ENCODE measurements at places on chromosomes 16 and 17.

DNA sequence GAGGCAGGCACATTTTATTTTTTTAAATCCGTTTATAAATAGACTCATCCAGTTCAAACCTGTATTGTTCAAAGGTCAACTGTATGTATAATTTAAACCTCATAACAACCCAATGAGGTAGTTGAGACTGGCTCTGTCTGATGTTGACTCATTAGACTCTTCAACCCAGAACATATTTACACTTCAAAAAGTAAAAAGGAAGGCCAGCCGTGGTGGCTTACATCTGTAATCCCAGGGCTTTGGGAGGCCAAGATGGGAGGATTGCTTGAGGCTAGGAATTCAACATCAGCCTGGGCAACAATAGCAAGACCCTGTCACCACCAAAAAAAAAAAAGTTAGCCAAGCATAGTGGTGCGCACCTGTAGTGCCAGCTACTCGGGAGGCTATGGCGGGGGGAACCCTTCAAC lies 32.5 kb upstream of the DHRS7B start:
- no peak for DNase-seq

GRCh38 chr17:38667099-38667786 lies 7.5 kb downstream of the EPOP start:
- DNase-seq: peak; percentile 22

DNA sequence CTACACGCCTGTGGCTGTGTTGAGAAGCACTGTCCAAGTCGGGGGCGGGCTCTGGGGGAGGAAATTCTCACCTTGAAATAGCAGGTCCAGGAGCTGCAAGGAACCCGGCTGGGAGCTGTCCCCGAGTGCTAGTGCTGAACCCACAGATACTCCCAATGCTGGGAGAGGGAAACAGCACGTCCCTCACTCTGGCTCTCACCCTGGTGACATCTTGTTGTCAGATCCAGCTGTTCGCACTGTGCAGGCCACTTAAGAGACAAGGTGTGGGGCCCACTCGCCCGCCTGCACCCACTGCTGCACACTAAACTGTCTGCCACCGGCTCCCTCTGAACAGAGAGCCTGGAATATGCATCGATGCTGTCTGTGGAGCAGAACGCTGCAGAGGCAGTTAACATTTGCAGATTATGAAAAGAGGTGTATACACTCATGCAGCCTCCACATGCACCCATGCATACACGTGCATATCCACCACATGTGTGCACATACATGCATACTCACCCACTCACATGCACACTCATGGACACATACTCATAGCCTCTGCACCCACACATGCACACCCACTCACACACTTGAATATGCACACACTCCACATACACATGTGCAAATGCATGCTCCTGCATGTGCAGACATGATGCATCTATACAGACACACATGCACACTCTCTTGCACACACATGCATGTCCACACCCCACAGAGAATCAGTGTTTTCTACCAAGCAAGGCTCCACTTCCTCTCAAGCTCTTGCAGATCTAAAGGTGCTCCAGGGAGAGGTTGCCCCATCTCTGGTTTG lies 42.0 kb downstream of the MGAT5B start:
- no peak for DNase-seq

- no peak for DNase-seq
Measured at GRCh38 chr17:19768046-19768782, 20.1 kb upstream of the ALDH3A1 start.

GRCh38 chr16:380762-381011 lies 1.1 kb downstream of the PGAP6 start:
- DNase-seq: no peak

DNA sequence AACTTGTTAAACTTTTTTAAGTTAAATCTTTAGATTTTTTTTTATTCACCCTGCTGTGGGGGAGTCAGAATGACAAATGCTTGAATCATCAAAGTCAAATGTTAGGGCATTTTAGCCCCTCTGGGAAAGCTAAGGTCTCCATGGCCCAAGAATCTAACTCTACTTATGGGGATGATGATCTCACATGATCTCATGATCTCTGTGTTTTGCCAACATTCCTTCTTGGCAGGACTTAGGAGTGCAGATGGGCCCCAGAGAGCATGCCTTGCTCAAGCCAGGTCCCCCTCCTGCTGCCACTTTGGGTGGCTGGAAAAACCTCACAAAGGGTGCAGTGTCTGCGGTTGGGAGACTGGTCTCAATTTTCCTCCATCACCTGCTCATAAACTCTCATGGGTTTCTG lies 108.6 kb downstream of the PRKCB start:
- no peak for DNase-seq

GRCh38 chr17:69669441-69670178 lies 255.1 kb downstream of the MAP2K6 start:
- no peak for DNase-seq

GRCh38 chr16:11276896-11277593 lies 765 bp upstream of the PRM2 start:
- no peak for DNase-seq

- DNase-seq: no peak
Measured at GRCh38 chr16:80046261-80046660, 445.7 kb upstream of the MAF start.

DNA sequence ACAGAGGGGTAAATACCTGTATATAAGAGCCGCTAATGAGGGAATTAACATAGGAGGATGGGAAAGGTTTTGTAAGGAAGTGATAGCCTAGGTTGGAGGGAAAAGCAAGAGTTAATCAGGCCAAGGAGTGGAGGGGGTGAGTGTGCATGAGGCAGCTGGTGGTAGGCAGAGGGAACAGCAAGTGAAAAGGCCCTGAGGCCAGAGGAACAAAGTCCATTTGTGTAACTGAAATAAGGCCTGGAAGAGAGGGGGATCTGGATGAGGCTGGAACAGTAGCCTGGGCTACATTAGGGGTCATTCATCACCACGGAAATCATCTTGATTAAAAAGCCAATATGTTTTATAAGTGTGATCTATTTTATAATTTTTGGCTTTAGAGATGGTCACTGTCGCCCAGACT lies 45.7 kb downstream of the FZD2 start:
- DNase-seq: no peak

DNA sequence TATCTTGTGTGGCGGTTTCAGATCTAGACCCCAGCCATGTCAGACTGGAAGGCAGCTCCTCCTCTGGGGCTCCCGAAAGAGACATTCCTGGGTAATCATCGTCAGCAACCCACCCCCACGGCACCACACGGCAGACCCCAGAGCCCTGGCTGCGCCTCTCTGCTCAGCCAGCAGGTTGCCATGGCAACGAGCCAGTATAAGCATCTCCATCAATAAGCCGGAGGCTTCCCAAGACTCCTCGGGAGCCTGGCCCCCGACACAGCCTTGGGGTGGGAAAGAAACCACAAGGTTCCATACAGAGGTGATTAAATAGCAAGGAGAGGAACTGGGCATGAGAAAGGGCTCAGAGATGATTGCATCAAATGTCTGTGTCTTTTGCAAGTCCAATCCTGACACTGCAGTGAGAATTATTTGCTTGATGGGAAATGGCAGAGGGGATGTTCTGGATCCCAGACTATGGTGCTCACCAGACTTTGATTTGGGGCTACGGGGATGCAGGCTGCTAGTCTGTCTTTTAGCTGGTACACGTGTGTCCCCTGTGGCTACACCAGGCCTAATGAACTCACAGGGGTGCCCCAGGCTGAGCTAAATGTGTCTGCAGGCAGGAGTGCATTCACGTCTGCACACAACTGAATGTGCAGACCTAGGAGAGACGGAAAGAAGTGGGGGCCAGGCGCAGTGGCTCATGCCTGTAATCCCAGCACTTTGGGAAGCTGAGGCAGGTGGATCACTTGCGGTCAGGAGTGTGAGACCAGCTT lies 320.5 kb upstream of the TNRC6C start:
- DNase-seq: no peak

DNA sequence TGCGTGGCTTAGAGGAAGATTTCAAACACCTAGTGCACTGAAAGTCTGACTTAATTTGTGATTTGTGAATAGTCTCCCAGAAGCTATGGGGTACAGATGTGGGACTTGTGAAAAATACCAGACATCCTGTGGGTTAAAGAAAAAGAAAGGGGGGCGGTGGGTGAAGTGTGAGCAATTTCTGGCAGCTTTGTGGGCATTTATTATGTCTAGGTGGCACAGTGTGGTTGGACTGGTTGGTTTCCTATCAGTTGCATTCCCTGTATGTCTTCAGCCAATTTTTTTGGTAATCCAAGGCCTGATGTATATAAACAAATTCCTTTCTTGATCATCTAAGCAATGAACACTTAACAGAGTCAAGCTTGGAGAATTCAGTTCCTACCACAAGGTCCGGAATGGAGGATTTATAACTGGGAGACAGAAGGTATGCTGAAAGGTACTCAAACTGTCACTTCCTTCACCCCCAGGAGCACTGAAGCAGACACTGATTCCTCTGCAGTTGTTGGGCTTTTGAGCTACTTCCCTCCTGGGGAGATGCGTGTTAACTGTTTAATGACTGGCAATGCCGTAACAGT lies 211.6 kb downstream of the WWOX start:
- no peak for DNase-seq

GRCh38 chr17:65783845-65784334 lies 222.4 kb upstream of the AXIN2 start:
- DNase-seq: no peak

DNA sequence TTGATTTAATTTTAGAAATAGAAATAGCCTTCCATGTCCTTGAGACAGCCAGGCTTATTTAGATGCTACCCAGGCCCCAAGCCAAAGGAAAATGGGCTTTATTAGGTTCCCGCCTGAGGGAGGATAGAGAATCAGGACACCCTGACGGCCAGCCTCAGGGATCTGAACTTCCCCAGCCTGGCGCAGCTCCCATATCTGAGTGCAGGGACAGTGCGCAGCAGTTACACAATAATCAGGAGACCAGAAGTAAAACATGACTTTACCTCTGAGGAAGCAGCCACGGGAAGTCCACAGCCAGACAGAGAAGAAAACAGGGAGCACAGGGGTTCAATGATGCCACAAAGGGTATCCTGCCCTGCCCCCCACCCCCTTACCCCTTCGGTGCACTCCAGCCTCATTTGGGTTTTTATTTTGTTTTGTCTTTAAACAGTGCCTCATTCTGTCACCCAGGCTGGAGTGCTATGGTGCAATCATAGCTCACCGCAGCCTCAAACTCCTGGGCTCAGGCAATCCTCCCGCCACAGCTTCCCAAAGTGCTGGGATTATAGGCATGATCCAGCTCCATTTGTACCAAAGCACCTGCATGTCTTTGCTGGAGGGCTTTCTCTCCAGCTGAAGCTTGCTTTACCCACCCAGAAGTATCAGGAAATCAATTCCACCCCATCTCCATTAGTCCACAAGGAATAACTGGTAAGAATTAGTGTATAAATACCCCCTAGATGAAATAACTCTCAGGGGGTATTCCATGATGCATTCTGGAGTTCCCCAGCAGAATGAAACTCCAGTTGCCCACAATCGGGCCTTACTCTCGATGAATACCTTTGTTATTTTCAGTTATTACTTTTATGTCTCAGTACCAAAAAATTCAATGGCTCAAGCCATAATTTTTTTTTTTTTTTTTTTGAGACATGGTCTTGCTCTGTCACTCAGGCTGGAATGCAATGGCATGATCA lies 21.9 kb downstream of the ORC6 start:
- DNase-seq: no peak

DNA sequence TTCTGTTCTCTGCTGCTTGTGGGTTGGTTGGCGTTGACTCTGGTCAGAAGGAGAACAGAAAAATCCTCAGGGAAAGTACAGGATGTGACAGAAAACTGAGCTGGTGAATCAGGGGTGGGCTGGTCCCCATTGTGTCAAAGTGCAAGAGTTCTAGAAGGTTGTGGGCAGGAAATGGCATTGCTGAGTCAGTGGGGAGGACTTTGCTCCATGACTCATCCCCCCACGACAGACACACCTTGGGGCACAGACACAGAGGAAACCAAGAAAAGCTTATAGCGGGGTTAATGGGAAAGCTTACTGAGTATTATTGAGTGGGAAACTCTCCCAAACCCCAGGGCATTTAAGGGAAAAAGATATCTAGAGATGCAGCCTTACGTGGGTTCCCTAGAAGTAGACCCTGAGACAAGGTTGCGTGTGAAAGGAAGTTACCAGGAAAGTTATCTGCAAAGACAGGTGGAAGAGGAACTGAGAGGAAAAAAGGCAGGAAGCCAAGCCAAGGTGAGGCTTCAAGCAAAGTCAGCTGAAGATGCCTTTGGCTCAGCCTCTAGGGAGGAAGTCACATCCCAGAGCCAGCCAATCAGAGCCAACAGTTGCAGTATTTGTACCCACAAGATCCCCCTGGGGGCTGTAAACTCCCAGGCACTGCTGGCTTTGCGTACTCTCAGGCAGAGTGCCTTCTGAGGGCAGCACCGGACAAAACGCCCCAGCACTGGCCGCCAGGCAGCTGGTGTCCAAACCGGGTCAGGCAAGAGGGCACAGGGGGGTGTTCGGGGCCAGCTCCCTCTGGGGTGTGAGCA lies 86.4 kb downstream of the FOXL1 start:
- no peak for DNase-seq

All from NCI-H187 treated with DMSO at 0.1 percent for 48 hours (cell line).